ENCODE measurements at places on chromosomes 13 and 19.

GRCh38 chr13:47146136-47146535 is 249.3 kb upstream of the HTR2A start:
- no peak for DNase-seq

DNA sequence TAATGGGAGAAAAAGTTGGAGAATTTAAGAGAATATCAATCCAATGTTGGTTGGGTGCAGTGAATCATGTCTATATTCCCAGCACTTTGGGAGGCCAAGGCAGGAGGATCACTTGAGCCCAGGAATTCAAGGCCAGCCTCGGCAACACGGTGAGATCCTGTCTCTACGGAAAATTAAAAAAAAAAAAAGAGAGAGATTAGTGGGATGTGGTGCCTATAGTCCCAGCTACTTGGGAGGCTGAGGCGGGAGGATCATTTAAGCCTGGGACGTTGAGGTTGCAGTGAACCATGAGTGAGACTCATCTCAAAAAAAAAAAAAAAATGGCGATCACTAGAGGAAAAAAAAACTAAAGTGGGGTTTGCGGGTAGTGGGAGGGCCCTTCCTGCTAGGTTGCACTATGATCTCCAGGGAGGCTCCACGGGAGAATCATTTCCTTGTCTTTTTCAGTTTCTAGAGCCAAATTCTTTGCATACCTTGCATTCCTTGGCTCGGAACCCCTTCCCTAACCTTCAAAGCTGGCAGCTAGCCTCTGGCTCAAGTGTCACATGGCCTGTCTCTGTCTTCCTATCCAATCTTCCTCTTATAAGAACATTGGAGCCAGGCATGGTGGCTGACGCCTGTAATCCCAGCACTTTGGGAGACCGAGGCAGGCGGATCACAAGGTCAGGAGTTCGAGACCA is 5.8 kb upstream of the ERCC2 start:
- DNase-seq: peak; percentile 39

DNA sequence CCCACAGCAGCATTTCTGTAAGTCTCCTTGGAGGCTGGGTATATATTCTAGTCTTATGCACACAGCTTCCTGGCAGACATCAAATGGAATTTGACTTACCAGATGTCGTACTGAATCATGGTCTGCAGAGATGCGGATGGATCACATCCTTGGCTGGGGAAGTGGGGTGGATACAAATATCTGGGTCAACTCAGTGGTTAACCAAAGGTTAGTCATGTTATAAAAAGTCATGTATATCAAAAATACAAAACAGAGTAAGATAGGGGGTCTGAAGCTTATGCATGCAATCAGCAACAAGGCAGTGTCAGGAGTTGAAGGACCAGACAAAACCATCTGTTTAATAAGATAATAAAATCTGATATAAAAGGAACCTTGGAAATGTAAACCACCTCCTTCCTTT is 61.9 kb downstream of the WASF3 start:
- no peak for DNase-seq

- peak; percentile 20 for DNase-seq
Observed at GRCh38 chr19:5578097-5578846, 10.5 kb upstream of the TINCR start.

- no peak for DNase-seq
Observed at GRCh38 chr19:2820112-2820702, 539 bp downstream of the ZNF554 start.

GRCh38 chr13:109788372-109789111 is 2.2 kb upstream of the IRS2 start:
- DNase-seq: no peak

- no peak for DNase-seq
Observed at GRCh38 chr13:107721125-107721869, 494.0 kb downstream of the LIG4 start.

DNA sequence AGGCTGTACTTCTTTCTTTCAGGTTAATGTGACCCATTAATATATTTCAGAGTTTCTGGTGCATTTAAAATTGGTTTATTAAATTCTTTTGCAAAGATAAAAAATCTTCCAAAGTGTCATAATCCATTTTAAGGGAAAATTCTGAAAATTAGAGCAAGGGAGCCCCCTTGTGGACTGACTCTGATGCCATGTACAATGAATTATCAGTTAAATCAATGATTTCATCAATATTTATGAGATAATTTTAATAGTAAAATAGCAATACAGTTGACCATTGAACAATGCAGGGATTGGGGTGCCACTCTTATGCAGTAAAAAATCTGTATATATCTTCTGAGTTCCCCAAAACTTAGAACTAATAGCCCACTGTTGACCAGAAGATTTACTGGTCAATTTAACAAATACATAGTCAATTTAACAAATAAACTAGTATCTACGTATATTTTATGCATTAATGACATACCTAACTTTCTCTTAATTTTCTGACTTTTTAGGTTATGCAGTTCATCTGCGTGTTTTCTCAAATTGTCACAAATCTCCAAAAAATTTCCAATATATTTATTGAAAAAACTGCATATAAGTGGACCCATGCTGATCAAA is 479.1 kb upstream of the MIR17HG start:
- no peak for DNase-seq

- no peak for DNase-seq
Observed at GRCh38 chr13:64928696-64929499, 2301.2 kb downstream of the PCDH9 start.

DNA sequence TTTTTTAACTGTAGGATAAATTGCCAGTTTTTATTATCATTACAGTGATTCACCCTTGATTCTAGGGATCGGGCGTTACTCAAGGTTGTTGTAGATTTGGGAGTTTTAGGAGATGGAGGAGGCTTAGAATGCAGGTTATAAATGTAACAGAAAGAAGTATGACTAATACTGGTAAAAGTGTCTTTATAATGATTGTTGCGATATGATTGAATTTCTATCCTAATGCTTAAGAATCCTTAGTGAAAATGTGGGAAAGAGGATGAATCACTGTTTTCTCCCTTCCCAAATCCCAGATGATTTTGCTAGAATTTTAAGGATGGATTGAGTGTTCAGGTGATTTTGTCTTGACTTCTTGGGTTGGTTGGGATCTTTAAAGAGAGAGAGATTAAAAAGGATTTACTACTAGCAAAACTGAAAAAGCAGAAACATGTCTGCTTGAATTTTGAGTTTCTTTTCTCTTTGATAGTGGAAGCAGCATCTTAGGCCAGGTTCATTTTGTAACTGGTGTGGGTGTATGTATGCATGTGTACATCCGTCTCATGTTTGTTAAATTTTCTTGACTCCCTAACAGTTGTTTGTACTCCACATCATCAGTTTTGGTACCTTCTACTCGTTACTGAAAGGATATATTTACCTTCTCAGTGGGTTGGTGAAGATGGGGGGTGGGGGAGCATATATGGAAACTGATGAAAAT is 25.9 kb downstream of the ARHGAP35 start:
- no peak for DNase-seq

DNA sequence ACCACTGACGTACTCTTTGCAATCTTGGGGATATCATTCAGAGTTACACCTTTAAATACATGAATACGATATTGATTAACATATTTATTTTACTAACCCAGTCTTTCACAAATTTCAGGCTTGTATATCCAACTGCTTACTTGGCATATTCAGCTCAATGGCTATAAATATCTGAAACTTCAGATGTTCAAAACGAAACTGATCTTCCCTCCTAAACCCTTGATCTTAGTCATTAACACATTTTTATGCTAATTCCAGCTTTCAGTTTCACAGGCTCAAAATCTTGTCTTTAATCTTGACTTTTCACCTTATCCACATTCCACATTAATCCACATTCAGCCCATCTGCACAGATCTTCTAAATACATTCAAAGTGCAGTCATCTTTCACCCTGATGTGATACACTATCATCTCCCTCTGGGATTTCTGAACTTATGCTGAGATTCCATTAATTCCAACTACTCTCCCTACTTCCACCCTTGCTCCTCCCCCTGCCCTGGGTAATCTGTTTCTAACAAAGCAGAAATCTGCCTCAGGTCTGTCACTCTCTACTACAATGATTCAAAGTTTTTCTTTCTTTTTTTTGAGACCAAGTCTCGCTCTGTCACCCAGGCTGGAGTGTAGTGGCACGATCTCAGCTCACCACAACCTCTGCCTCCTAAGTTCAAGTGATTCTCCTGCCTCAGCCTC is 387.2 kb downstream of the GPC5 start:
- no peak for DNase-seq

- no peak for DNase-seq
Observed at GRCh38 chr13:86080340-86080995, 281.2 kb upstream of the SLITRK6 start.

DNA sequence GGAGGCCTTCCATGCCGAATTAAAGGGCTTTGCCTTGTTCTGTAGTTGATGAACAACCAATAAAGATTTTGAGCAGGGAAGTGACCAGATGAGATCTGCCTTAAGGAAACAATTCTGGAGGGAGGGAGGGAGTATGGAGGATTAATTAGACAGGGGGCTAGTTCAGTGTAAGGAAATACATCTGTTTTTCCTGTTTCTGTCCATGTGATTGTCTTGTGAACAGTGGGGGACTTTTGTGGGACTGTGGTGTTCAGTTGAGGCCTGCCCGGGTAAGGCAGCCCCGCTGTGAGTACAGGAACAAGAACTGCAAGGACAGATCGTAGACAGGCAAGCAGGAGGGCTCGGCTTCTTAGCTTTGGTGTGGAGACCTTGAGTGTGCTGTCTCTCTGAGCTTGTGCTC is 59.0 kb downstream of the DGKH start:
- DNase-seq: no peak

GRCh38 chr13:67369895-67370660 is 139.9 kb upstream of the PCDH9 start:
- no peak for DNase-seq

- no peak for DNase-seq
Observed at GRCh38 chr13:94259984-94260383, 219.5 kb downstream of the DCT start.

- DNase-seq: no peak
Observed at GRCh38 chr19:49858088-49858985, 7.4 kb downstream of the PTOV1 start.

- no peak for DNase-seq
Observed at GRCh38 chr19:35130761-35131720, 3.8 kb downstream of the LGI4 start.

GRCh38 chr19:32091241-32091640 is 254.2 kb upstream of the ZNF507 start:
- DNase-seq: no peak

- no peak for DNase-seq
Observed at GRCh38 chr19:3142292-3142670, 6.4 kb downstream of the GNA15 start.

GRCh38 chr13:111156421-111156820 is 41.3 kb downstream of the ARHGEF7 start:
- DNase-seq: no peak

DNA sequence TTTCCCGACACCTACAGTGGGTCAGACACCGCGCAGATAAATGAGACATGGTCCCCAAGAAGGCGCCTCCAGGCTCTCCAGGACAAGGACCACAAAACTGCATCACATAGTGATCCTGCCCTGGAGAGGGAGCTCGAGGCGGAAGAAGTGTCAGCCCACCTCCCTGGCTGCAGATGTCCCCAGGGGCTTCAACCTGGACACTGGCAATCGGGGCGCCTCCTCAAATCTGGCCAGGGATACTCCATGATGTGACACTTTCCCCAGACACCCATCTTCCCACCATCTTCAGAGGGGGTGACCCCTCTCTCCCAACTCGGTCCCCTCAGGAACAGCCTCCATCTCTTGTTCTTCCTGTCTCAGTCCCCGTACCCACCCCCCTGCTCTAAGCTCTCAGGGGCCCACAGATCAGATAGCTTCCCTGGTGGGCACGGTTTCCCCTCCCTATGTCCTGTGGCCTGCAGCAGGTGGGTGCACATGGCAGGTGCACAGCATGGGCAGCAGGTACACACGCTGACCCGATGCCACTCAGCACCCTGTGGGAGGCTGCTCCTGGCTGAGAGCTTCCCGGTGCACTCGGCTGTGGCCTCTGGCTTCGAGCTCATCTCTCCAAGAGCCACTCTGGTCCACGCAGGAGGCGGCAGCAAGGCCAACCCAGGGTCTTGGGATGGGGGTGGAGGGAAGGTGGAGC is 61.2 kb downstream of the PEPD start:
- DNase-seq: no peak

DNA sequence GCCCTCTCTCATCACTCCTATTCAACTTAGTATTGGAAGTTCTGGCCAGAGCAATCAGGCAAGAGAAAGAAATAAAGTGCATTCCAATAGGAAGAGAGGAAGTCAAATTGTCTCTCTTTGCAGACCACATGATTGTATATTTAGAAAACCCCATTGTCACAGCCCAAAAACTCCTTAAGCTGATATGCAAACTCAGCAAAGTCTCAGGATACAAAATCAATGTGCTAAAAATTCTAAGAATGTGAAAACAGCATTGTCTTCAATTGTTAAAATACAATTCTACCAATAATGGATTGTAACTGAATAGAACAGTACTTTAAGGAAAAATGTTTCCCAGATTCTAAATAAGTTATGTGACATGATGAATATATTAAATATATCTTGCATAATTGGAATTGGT is 2269.2 kb upstream of the PCDH20 start:
- DNase-seq: no peak

GRCh38 chr19:13006431-13007281 is 11.4 kb downstream of the NFIX start:
- no peak for DNase-seq

GRCh38 chr19:48617146-48617937 is 1.6 kb downstream of the RPL18 start:
- DNase-seq: no peak

DNA sequence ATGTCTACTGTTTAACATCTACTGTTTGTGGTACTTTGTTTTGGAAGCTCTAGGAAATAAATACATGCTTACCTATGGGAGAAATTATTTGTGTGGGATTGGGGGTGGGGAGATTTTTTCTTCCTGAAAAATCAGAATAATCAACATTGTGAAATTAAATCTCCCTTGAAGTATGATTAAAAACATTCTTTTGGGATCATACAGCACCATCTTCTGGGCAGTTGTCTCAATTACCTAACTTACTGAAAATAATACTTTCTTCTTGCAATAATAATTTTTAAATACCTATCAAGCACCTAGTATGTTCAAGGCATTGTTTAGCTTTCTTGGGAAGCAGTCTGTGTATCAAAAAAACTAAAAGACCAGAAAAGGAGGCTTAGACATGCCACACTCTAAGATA is 576.5 kb upstream of the ARGLU1 start:
- no peak for DNase-seq

GRCh38 chr13:71359641-71360040 is 507.4 kb downstream of the DACH1 start:
- DNase-seq: no peak

- DNase-seq: no peak
Observed at GRCh38 chr19:45895519-45895972, 6.9 kb downstream of the MYPOP start.

GRCh38 chr13:26310470-26310869 is 56.5 kb downstream of the CDK8 start:
- no peak for DNase-seq

GRCh38 chr13:110664673-110665072 is 41.2 kb downstream of the CARS2 start:
- no peak for DNase-seq

- no peak for DNase-seq
Observed at GRCh38 chr13:48236528-48237353, 3.7 kb downstream of the ITM2B start.
